Activated T-helper 1 cell treated with anti-CD3 and anti-CD28 coated beads, Interleukin-2, amount 50 U/mL, for 16 hours (primary cell): ENCODE measurements at places on chromosomes 4 and X.

DNA sequence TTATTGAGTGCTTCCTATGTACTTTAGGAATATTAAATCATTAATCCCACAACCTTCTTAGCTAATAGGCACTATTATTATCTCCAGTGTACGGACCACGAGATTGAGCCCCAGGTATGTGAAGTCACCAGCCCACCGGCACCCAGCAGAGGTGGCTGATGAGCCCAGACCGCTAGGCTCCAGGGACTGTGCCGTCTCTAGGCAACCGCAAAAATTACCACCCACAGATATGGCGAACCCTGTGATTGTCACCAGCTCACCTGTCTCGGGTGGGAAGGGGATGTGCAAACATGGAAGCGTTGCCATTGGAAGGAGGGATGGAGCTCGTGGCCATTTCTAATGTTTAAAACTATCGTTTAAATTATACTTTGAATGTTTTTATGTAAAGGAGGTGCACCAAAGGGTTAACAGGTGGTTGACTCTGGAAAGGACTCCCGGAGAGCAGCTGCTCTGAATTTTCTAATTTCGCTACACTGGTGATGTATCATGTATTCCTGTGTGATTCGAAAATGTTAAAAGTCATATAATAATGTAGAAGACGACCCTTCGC is 21.0 kb upstream of the JAKMIP1 start:
- DNase-seq: no peak

GRCh38 chr4:93994175-93994994 is 165.8 kb downstream of the ATOH1 start:
- no peak for DNase-seq

DNA sequence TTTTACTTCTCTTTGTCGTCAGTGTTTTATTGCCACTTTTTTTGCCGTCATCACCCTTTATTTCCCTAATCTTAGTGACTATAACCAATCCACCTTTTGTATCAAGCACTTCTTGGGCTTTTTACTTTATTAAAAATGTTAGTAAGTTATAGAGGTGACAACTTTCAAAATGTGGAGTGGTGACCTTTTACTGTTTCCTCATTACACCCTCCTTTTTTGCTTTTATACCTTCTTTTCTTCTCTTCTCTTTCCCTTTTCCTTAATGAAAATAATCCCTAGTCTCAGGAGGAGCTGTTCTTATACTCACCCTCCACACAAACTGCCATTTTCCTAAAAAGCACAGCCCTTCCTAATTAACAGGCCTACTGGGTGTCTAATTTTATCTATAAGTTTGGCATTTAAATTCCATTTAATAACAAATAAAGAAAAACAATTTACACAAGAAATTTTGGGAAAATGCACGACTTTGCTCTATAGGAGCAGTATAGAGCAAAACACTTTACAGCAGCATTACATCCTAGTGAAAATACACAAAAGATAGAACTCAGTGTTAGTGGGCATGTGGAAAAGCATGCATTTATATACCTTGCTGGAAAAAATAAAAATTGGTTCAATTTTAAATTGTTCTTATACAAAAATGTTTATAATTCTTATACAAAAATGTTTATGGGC is 27.3 kb downstream of the BBS12 start:
- DNase-seq: no peak

DNA sequence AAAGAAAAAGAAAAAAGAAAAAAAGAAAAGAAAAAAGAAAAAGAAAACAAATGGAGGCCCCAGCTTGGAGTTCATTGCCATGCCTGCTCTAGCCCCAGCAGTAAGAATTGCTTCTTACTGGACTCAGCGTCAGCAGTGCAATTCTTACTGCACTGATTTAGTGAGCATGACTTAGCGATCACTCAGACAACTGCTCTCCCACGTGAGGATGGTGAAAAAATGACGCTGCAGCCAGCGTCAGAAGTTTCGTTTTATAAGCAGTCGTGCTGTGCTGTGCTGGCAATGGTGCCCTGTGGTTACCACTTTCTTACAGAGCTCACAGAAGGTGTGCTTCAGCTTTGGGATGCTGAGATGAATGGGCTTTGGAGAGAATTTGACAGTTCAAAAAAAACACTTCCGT is 68.3 kb upstream of the DDX3X start:
- DNase-seq: peak; percentile 34
